ENCODE measurements at places on chromosomes 12 and 14.

DNA sequence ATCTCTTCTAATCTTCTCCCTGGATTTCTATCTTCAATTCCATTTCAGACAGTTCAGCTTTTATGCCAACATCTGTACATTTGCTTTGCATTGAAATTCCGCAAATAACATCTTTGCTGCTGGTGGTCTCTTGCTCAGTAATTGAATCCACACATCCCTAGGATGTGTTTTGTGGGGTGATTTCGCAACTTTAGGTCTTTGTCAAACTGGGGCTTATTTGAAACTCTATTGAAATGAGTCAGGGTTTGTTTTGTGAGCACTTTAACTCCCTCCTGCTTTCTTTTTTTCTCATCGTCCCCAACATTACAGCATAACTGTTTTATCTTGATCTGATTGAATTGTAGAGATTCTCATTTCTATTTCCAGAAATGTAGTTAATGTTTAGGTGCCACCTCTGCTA is 404.3 kb downstream of the NPAS3 start:
- no peak for DNase-seq

GRCh38 chr12:989051-989450 is 2.0 kb upstream of the ERC1 start:
- DNase-seq = no peak

- no peak for DNase-seq
These were observed 168.7 kb downstream of the AEBP2 start for GRCh38 chr12:19608039-19608438.

- no peak for DNase-seq
These were observed 6.7 kb upstream of the CMAS start for GRCh38 chr12:22039361-22039760.

DNA sequence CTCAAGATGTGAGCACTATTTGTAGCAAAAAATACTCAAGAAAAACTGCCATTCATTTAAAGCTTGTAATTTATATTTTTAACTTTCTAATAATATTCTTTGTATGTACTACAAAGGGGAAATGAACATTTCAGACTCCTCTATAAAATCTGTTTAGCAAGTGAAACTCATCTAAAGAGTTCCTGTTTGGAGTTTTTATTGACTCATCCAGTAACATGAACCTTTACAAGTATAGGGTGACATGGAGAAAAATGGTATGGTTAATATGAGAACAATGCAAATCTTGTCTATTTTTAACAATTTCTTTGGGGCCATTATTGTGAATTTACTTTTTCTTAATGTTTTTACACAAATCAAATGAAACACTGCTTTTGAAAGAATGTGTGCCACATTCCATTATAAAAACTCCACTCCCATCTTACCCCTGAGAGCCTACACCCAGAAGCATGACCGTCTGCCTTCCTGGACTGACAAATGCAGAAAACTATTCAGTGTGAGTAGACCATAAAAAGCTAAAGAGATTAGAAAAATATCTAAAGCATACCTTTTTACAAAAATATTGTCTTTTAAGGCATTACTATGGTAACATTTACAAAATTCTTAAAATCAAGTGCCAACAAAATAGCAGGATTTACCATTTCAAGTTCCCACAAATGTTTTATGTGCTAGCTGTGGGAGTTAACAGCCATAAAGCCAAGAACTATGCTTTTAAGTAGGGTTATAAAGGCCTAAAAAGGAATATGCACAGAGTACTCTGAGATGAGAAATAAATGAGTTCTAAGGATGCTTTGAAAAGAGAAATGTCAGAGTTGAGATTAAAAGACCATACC is 144.0 kb downstream of the ADAMTS20 start:
- peak; percentile 59 for DNase-seq

- peak; percentile 23 for DNase-seq
These were observed 316.1 kb downstream of the AACS start for GRCh38 chr12:125381373-125381772.

- DNase-seq = no peak
These were observed 96.9 kb downstream of the DNAH10 start for GRCh38 chr12:123859035-123859434.

DNA sequence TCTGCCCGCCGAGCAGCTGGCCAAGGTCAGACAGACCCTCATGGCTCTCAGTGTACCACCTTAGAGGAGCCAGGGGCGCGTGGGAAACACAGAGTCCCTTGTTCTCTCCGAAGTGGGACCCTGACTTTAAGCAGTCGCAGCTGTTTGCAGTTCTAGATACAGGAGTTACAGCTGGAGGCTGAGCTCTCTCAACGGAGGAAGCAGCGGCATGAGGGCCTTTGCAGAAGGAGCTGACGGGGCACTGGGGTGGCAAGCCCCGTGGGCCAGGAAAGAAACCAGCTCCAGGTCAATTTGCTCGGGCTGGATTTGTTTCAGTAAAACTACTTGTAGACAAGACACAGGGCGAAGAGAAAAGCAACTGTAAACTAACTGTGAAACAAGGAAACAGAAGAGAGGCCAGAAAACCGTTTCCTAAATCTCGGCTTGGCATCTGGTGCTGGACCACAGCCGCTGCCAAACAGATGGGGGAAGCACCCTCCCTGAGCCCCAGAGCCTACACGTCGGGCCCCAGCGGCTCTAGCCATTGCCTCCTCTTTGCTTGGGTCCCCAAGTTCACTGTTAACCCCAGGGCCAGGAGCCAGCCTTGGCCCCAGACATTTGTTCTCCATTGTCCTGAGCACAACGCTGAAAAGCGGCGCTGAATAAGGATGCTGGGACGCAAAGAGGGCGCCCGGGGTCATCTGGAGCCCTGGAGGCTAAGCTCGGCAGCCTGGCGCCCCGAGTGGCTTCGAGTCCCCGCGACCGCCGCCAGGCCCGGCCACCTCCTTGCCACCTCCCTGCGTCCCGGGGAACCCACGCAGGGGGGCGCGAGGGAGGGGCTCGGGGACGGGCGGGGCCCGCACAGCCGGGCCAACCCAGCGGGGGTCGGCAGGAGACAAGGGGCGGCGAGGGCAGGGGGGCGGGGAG is 914 bp upstream of the PACS2 start:
- DNase-seq = peak; percentile 60

DNA sequence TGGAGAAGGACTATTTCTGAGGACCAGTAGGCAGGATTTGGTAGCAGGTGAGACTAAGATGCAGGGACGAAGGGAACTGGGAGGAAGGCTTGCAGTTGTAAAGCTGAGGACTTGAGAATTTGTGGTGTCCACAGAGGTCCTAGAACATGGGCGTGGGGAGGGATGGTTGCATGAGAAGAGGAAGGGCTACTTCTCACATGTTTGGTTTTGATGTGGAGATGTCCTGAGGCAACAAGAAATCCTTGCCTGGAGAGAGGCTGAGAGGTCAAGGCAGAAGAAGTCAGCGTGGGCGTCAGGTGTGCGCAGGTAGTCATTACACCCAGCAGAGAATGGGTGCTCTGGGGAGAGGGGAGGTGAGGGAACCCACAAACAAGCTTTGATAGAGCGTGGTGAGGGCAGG is 5.7 kb upstream of the RABGGTA start:
- no peak for DNase-seq

GRCh38 chr12:54135621-54136350 is 53.0 kb downstream of the SMUG1 start:
- DNase-seq = no peak

- DNase-seq = no peak
These were observed 1.7 kb upstream of the SCNN1A start for GRCh38 chr12:6376870-6377666.

GRCh38 chr12:531951-532585 is 72.3 kb downstream of the B4GALNT3 start:
- no peak for DNase-seq

DNA sequence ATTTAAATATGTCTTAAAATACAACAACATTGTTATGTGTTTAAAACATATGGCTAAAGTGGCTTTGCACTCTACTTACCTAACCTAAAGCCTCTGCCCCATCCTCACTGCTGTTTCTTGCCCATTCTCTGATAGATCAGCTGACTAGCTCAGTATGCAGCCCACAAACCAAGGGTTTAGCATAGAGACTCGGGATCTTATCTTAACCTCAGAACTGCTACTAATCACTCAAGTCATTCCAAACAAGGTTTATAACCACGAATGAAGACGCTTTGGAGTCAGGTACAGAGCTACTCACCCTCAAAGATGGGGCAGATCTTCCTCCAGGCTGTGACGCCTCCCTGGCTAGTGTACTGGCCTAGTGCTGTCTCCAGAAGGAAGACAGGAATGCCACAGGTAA is 19.3 kb downstream of the SLC6A13 start:
- no peak for DNase-seq

GRCh38 chr14:57818511-57818910 is 47.4 kb downstream of the SLC35F4 start:
- no peak for DNase-seq

- no peak for DNase-seq
These were observed 4.1 kb upstream of the ACTN1 start for GRCh38 chr14:68983191-68983590.

GRCh38 chr12:59023861-59024424 is 103.6 kb upstream of the LRIG3 start:
- no peak for DNase-seq

DNA sequence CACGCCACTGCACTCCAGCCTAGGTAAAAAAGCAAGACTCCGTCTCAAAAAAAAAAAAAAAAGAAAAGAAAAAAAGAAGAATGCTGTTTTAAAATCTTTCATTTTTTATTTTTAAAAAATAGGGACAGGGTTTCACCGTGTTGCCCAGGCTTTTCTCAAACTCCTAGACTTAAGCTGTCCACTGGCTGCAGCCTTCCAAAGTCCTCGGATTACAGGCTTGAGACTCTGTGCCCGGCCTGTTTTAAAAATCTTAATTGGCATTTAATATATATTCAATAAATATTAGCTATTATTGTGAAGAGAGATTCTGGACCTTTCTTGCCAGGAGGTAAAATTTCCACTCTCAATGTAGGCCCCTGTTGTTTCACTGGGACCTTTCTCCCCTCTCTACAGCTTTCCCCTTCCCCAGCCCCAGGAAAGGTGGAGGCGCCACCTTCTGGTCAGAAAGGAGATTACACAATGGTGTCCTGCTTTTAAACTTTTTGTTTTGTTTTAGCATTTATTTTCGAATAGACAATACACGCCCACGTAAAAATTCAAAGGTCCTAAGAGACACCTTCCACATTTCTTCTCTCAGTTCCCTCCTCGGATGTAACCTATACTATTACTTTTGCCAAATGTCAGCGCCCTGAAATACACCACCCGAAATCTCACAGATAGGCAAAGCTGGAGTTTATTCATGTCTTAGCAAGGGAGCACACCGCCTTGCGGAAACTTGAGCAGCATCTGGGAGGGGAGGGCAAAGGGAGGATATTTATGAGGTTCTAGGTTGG is 23.8 kb upstream of the PHC1 start:
- peak; percentile 89 for DNase-seq

DNA sequence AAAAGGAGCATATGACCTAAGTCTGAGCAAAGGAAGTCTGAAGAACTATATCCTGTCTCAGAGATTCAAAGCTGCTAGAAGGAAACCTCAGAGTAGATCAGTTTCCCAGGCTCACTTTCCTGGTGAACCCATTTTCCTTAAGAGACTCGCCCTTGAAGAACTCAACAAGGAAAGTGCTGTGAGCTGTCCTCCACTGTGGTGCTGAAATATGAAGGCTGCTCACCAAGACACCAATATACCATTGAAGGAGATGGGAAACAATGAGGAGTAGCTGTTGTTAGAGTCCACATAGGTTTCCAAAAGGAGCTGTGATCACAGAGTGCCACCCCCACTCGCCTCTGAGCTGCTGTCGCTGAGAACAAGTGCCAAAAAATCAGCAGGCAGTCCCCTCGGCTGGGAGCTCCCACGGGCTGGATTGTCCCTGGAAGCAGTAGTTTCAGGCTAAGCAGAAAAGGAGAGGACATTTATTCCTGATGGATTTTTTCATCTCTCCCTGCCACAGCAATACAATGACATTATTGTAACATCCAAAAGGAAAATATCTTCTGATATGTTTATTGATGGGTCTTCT is 282.1 kb downstream of the RPS29 start:
- peak; percentile 91 for DNase-seq

DNA sequence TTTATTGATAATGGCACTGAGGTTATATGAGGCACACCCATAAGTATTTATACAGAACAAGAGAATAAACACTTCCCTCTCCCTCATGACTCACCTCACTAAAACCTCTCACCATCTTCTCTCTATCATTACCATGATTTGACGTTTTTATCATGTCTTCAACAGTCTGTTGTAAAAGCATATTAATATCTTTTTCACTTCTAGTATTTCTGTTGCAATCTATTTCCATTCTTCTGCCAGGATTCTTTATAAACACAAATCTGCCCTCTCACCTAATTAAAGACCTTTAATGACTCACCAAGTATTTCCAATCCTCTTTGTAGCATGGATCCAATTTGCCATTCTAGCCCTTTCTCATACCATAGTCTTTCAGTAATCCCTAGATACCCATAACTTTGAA is 527.7 kb downstream of the SLC16A7 start:
- DNase-seq = no peak

- no peak for DNase-seq
These were observed 72.8 kb upstream of the BBS10 start for GRCh38 chr12:76421046-76421445.

GRCh38 chr12:6742834-6743233 is 10.1 kb downstream of the MLF2 start:
- no peak for DNase-seq

GRCh38 chr14:85358136-85358785 is 171.7 kb upstream of the FLRT2 start:
- no peak for DNase-seq

- DNase-seq = no peak
These were observed 581.9 kb downstream of the ALG10 start for GRCh38 chr12:34604227-34604626.

DNA sequence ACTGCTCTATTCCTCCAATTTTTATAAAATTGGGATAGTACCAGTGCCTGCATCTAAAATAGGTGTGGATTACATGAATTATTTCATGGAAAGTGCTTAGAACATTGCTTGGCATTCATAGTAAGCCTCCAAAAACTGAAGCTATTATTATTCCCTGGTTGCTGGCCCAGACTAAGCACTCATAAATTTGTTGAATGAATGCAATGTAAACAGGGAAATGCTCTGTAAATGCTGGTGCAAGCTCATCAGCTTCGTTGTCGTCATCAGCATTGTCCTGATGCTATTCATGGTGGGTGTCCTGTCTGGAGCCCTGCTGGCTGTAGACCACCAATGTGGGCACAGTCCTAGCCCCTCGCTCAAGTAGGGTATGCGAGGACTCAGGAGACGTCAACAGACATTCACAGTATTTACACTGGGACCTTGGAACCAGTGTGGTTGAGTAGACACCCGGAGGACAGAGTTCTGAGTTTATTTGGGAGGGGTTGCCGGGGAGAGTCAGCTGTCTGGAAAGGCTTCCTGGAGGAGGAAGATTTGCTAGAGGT is 16.5 kb downstream of the BDKRB2 start:
- no peak for DNase-seq

GRCh38 chr14:106657460-106657859 is 1131.1 kb downstream of the TMEM121 start:
- DNase-seq = no peak

- no peak for DNase-seq
These were observed 270.8 kb upstream of the RGS6 start for GRCh38 chr14:71661441-71661840.

- no peak for DNase-seq
These were observed 181.0 kb upstream of the RGS6 start for GRCh38 chr14:71751264-71751663.

GRCh38 chr12:124039276-124039675 is 66.3 kb downstream of the ZNF664 start:
- no peak for DNase-seq

Data from kidney (tissue), 22 donors.